Amygdala (tissue), 56 donors: ENCODE measurements at places on chromosomes 2 and 18.

DNA sequence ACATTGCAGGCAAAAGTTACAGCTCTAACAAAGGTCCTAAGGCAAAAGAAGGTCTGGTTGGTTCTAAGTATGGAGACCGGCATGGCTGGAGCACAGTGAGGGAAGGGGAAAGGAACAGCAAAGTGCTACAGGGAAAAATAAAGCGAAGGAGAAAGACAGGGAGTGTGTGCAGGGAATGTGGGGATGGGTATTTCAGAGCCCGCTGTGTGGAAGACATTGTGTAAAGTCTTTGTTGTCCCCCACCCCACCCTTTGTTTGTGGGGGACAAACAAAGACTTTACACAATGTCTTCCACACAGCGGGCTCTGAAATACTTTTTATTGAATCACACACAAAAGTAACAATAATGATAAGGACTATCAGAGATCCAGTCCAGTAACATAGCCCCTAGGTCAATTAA is 28.9 kb upstream of the C2orf15 start:
- DNase-seq: no peak

GRCh38 chr2:35963824-35964223 is 391.8 kb upstream of the CRIM1 start:
- no peak for DNase-seq

- DNase-seq: no peak
These were observed 132.2 kb upstream of the ITGB6 start for GRCh38 chr2:160332318-160332717.

GRCh38 chr18:51519571-51519970 is 322.1 kb upstream of the MEX3C start:
- DNase-seq: no peak

DNA sequence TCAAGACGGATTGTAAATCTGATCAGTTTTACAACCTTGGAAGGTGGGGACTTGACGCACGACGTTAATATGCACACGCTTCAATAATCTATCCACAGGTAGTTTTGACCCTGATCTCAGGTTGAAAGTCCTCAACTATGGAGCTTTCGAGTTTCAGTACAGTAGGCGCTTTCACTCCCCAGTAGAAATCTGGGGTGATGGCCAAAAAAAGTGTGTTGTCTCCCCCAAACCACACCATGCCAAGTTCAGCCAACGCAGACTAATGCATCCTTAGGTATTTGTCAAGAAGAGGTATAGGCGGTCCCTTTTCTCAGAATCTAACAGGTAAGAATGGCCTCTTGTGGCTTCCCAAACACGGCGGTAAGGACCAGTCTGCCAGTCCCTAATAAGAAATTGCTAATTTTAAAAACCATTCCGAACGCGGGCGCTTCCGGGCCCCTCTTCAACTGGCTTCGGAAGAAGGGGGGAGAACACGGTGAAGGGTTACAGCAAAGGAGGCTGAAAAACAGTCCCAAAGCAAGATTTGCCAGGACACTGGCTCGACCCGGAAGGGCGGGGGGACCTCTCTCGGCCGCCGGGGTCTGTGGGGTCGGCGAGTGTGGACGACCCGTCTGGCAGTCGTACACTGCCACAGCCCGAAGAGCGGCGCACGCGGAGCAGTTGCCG is 659 bp downstream of the FAM210A start:
- no peak for DNase-seq
